ENCODE measurements at places on chromosomes 2 and 18.

- no peak for DNase-seq
Observed at GRCh38 chr2:185625604-185626003, 113.0 kb upstream of the FSIP2 start.

- DNase-seq: no peak
Observed at GRCh38 chr2:162056796-162057399, 17.1 kb downstream of the DPP4 start.

GRCh38 chr18:9619990-9620389, 5.6 kb upstream of the PPP4R1 start:
- no peak for DNase-seq

DNA sequence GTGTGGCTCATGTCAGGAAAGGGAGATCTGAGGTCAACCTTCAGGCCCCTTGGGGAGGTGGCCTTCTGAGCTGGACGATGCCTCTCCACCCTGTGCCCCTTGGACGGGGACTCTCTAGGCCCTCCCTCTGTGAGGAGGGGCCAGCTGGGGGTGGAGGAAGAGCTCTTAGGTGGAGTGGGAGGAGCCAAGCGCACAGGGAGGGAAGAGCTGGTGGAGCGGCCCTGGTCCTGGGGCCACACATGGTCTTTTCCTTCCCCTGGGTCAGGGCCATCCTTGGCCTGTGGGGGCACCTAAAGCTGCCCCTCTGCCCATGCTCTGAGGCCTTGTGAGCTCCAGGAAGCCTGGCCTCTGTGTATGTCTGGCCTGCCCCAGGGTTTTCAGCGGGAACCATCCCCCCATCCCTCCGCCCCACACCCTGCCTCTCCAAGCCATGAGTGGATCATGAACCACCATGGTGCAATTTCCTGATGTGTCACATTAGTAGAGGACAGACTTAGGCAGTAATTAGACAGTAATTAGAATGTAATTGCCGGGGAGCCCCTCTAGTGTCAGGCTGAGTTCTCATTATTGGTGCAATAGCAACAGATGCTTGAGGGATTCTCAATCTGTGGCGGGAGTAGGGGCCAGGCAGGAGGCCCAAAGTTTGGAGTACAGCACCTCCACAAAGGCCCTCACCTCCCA, 63.0 kb downstream of the GLI2 start:
- no peak for DNase-seq

- no peak for DNase-seq
Observed at GRCh38 chr2:120468136-120468535, 122.2 kb downstream of the INHBB start.

GRCh38 chr2:231461516-231461971, 2.7 kb downstream of the NCL start:
- no peak for DNase-seq

- no peak for DNase-seq
Observed at GRCh38 chr2:234492717-234493485, 4.0 kb downstream of the ARL4C start.

- no peak for DNase-seq
Observed at GRCh38 chr18:48944634-48945033, 6.1 kb downstream of the SMAD7 start.

GRCh38 chr2:32591669-32592463, 36.0 kb upstream of the TTC27 start:
- peak; percentile 89 for DNase-seq

DNA sequence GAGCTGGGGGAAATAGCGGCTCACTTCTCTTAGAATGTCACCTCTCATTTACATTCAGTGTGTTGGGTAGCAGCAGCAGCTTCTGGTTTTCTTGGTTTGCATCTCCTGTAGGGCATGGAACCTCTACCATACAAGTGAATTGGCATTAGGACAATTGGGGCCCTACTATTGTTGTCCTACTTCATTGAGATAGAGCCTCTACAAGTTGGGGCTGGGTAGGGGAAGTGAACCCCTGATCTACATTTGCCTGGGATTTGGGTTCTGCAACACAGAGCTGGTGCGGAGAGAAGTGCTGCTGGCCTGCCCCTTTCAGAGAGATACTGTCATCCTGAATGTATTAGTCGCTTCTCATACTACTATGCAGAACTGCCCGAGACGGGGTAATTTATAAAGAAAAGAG, 391.6 kb upstream of the HS6ST1 start:
- DNase-seq: no peak

- DNase-seq: no peak
Observed at GRCh38 chr2:165563468-165564225, 94.1 kb downstream of the CSRNP3 start.

- no peak for DNase-seq
Observed at GRCh38 chr2:151857650-151858049, 29.4 kb upstream of the ARL5A start.

DNA sequence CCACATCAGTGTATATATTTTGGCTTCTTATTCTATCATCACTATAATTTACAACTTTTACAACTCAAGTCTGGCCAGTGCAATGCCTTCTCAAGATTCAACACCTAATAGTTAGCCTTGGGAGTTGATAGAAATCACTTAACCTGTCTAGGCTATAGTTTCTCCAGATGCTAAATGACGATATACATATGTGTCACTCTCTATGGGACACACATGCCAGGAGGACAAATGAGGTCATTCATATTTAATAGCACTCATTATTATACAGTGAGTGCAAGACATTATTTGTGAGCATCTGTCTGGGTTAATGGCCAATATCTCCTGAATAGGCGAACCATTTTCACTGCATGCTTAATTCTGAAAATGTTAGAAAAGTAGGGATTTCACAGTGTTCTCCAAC, 89.8 kb downstream of the ALK start:
- DNase-seq: no peak

GRCh38 chr18:36183987-36184386, 3.3 kb upstream of the MOCOS start:
- DNase-seq: no peak

- no peak for DNase-seq
Observed at GRCh38 chr2:112809112-112809511, 24.8 kb upstream of the IL1A start.

GRCh38 chr2:231357048-231357447, 38.5 kb upstream of the B3GNT7 start:
- no peak for DNase-seq

DNA sequence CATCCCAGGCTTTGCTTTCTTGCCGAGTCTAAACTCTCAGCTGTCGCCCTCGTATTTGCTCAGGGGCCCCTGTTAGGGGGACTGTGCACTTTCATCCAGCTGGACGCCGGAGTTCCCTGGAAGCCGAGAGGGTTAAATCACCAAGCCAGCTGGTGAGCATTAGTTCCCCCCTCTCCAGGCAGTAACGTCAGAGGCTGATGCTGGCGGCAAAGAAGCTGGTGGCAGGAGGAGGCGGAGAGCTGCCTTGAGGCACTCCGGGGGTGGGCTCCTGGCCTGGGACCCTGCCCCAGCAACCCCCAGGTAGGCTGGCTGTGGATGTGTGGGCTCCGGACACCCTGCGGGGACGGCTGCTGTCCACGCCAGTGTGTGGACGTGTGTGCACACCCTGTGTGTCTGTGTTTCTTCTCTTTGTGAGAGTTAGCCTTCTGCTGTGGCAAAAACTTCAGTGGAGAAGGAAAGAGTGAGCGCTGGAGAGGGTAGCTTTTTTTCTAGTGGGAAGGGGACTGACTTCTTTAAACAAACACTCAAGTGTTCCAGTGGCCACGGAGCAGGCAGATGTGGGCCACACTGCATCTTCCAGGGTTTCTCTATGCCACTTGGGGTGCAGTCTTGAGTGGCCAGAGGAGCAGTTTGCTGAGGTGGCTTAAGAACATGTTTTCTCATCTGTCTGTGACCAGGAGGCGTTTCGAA, 84.7 kb downstream of the GLI2 start:
- no peak for DNase-seq

GRCh38 chr2:229392196-229392595, 121.1 kb upstream of the PID1 start:
- no peak for DNase-seq

GRCh38 chr18:11336241-11336640, 186.9 kb upstream of the PIEZO2 start:
- DNase-seq: no peak

DNA sequence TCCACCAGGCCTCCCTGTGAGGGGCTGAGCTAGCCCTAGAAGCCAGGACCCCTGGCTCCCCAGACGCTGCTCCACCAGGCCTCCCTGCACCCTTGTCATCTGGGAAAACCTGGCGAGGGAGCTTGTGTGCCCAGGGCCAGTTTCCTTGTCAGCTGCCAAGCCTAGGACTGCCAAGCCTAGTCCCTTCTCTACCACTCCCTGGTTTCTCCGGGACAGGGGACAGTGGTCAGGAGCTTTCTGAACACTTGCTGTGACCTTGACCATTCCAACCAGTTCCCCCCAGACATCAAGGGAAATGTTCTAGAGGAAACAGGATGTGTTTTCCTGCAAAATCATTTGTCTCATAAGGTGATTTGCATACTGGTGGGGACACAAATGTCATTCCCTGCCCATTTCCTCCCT, 41.3 kb upstream of the MRPL33 start:
- DNase-seq: no peak

- peak; percentile 31 for DNase-seq
Observed at GRCh38 chr2:269356-270030, 4.7 kb downstream of the ACP1 start.

- no peak for DNase-seq
Observed at GRCh38 chr2:2867397-2867979, 510.1 kb downstream of the EIPR1 start.

- DNase-seq: no peak
Observed at GRCh38 chr18:49479381-49480137, 7.5 kb downstream of the C18orf32 start.

- peak; percentile 87 for DNase-seq
Observed at GRCh38 chr2:135985826-135986393, 484 bp upstream of the DARS1 start.

DNA sequence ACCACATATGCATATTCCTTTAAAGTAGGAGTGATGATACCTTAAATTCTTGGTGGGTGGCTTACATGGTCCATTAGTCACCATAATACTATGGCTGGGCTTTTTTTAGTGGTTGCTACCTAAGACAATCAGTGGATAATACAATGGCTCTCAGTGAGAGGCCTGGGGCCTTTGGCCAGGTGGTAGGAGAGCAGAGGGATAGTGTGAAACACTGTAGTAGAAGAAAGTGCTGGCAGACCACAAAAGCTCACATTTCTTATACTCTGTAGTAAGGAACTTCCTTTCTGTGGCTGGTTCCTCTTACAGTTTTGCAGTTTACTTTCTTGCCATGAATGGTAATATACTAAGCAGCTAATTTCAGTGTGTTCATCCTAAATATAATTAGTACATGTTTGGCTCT, 583.5 kb downstream of the XIRP2 start:
- DNase-seq: no peak

DNA sequence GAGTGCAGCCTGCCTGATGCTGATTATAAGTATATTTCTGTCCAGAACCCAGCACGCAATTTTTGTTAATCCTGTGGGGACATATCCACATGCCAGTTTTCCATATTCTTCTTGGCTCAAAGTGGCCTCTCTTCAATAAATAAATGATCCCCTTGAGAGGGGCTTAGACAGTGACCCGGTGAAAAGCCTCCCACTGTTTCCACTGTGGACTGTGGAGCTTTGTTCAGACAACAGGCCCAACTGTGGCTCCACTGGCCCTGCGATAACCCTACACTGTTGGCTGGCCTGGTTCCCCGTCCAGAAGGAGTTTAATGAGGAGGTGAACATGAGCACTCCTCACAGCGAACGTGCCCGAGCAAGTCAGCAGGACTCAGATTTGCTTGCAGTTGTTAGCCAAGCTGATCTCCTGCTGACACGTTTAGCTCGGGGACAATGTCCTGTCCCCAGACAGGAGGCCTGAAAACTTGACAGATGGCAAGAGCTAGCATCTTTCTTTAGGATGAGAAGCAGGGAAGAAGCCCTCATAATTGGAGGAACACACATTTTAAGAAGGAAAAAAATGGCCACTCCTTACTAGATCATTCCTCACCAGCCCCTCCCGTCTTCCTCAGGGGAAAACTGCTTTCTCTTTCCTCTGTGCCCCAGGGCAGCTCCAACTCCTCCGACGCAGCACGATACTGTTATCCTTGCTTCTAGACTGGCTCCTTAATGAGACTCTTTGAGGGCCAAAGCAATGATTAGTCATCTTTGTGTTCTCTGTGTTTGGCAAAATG, 20.0 kb upstream of the MTCL1 start:
- no peak for DNase-seq

DNA sequence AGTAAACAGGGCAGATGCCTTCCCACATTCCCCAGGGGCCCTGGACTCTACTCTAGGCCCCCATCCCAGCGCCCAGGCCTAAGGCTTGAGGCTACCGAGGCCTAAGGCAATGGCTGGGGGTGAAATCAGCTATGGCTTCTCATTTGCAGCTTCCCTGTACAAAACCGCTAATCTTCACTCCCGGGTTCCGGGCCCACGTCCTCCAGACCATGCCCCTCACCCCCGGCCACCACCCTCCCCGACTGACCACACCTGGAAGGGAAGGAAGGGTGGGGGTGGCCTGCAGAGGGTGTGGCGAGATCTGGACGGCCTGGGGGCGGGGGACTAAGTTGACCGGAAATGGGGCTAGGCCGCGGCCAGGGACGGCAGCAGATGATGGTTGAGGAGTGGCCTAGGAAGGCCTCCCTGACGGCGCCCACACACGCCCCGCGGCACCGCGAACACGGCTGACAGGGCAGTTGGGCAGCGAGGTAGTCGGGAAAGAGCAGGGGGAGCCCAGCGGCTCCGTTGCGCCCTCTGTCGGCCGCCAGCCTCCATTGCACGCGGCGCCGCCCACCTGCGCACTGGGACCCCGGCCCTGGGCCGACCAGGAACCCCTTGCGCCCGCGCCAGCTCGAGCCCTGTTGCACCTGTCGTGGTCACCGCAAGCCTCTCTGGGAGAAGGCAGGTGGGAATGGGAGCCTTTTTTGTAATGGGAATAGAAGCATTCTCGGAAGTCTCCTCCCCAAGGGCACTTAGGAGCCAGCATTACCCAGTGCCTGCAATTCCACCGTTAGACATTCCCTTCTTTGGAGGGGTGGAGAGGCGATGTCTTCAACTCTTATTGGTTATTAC, 117.1 kb upstream of the STPG4 start:
- peak; percentile 72 for DNase-seq

GRCh38 chr2:162994718-162995117, 156.2 kb upstream of the KCNH7 start:
- DNase-seq: no peak

DNA sequence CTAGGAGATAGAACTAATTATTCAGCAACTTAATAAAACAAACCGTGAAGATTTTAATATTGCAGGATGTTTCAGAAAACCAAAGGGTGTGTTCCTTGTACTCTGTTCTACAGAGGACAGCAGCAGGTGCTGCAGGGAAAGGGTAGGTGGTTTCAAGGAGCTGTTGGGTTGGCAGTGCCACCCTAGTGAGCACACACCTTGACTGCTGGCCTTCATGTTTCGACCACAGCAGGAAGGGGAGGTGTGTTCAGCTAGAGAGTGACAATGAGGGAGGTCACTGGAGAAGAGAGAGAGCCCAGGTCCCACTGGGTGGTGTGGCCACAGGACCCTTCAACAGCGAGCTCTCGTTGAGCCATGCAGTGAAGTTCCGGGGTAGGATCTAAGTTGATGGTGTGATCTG, 98.6 kb downstream of the ZNF236 start:
- no peak for DNase-seq

GRCh38 chr18:6333981-6334380, 80.7 kb downstream of the L3MBTL4 start:
- DNase-seq: no peak
